ENCODE measurements at places on chromosomes 2 and 18.

- no peak for DNase-seq
Observed at GRCh38 chr2:189037518-189037917, 63.3 kb downstream of the COL3A1 start.

- no peak for DNase-seq
Observed at GRCh38 chr2:209868271-209868994, 96.8 kb downstream of the UNC80 start.

GRCh38 chr18:44411976-44412375 is 268.7 kb upstream of the SETBP1 start:
- no peak for DNase-seq

GRCh38 chr2:37635504-37636380 is 35.7 kb downstream of the CDC42EP3 start:
- no peak for DNase-seq

DNA sequence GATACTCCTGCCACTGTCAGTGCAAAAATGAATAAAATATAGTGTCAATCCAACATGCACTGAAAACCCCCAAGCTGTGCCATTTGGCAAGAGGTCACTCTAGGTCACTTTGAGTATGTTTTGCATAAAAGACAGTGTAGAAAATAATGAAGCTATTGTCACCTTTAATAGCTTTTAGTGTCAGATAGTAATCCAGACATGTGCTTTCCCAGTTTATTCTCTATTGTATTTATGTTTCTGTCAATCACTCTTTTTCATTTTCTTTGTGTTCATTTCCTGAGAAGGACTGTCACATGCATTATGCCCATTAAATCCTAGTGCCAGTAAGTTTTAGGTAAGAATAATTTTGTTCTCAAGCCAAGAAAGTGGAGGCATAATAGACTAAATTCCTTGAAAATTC is 1073.9 kb upstream of the CDH2 start:
- no peak for DNase-seq

- no peak for DNase-seq
Observed at GRCh38 chr2:46448111-46448510, 31.3 kb upstream of the TMEM247 start.

GRCh38 chr18:40608226-40608625 is 1346.8 kb upstream of the PIK3C3 start:
- no peak for DNase-seq

DNA sequence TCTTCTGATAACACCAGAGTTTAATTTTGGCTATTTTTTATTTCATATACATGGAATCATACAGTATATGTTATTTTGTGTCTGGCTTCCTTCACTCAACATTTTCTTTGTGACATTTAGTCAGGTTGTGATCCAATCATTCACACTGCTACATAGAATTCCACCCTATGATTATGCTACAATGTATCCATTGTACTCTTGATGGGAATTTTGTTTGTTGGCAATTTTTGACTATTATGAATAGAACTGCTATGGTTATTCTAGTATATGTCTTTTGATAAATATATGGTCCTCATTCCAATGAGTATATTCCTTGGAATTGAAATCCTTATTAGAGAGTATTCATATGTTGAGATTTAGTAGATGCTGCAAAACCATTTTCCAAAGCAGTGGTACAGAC is 936.4 kb upstream of the CHAC2 start:
- DNase-seq: no peak

DNA sequence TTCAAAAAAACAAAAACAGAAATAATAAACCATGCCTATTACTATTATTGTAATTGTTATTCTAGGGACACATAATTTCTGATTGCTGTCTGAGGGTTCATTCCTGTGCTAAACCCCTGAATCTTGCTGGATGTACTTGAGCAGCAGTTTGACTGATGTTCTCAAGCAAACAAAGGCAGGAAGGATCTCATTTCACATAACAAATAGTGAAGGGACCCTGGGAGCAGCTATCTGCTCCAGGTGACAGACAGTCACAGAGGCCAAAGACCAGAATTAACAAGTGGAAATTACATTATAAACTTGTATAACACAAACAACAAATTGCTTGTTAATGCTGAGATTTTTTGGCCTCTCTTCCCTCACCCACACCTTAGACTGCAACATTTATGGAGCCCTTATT is 284.2 kb downstream of the THSD7B start:
- DNase-seq: no peak

- DNase-seq: no peak
Observed at GRCh38 chr2:168138374-168138773, 109.0 kb downstream of the STK39 start.

DNA sequence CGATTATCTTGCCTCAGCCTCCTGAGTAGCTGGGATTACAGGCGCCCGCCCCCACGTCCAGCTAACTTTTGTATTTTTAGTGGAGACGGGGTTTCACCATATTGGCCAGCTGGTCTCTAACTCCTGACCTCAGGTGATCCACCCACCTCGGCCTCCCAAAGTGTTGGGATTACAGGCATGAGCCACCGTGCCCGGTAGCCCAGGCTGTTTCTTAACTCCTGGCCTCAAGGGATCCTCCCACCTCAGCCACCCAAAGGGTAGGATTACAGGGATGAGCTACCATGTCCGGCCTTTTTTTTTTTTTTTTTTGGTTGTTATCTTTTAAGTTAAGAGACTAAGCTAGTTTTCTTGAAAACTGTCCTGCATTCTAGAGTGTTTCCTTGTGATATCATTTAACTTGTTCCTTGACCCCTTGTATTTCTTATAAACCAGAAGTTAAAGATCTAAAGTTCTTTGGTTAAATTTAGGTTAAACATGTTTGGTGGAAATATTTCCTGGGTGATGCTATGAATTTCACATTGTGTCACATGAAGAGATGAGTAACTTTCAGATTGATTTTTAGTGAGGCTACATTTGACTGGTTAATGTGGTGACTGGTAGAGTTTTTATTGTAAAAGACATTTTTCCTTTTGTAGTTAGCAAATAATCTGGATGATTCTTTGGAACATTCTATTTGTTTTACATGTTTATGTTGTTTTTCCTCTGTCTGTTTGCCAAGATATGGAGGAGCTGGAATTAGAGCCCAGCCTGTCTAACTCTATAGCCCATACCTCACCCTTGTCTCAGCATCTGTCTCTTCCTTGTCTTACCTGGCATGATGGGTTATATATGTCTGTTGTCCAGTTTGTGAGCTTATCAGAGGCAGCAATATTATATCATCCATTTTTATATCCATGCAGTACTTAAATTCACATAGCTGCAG is 5.2 kb downstream of the NCAPH start:
- DNase-seq: no peak

DNA sequence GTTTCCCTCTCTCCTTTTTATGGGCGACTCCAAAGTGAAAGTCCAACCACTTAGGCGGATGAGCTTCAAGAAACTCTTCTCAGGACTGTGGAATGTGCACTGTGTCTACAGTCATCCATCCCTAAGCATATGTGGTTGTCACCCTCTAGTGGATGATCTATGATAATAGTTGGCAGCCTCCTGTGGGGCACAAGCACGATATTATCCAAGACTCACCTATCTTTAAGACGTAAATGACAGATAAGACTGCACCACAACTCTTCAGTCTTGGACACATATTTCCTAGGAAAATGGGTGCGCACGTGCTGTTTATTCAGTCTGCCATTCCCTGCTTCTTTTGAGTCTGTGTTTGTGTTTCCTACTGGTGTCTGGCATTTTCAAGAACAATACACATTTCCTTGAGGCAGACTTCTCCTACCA is 145.5 kb upstream of the CTAGE1 start:
- peak; percentile 38 for DNase-seq

GRCh38 chr2:163541943-163542342 is 193.9 kb downstream of the FIGN start:
- no peak for DNase-seq

DNA sequence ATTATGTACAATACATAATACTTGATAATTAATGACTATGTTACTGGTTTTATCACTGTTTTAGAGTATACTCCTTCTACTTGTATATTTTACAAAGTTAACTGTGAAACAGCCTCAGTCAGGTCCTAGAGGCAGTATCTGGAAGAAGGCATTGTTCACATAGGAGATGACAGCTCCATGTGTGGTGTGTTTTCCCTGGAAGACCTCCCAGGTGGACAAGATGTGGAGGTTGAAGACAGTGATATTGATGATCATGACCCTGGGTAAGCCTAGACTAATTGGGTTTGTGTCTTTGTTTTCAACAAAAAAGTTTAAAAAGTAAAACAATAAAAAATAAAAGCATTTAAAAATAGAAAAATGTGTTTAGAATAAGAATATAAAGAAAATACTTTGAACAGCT is 96.4 kb downstream of the TRIB2 start:
- DNase-seq: no peak

GRCh38 chr2:237490009-237490711 is 3.1 kb downstream of the MLPH start:
- no peak for DNase-seq

- DNase-seq: no peak
Observed at GRCh38 chr18:3814816-3815215, 364.8 kb downstream of the TGIF1 start.

GRCh38 chr2:237806334-237806733 is 7.8 kb downstream of the RBM44 start:
- no peak for DNase-seq

GRCh38 chr18:23460285-23461273 is 7.5 kb downstream of the RIOK3 start:
- no peak for DNase-seq

DNA sequence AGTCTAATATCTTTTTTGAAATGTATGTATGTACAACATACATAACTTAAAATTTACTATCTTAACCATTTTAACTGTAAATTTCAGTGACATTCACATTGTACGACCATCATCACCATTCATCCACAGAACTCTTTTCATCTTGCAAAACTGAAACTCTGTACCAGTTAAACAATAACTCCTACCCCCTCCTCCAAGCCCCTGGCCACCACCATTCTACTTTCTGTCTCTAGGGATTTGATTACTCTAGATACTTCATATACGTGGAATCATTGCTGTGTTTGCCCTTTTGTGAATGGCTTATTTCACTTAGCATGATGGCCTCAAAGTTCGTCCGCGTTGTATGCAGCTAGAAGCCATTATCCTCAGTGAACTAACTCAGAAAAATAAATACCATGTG is 217.0 kb downstream of the METTL4 start:
- no peak for DNase-seq

DNA sequence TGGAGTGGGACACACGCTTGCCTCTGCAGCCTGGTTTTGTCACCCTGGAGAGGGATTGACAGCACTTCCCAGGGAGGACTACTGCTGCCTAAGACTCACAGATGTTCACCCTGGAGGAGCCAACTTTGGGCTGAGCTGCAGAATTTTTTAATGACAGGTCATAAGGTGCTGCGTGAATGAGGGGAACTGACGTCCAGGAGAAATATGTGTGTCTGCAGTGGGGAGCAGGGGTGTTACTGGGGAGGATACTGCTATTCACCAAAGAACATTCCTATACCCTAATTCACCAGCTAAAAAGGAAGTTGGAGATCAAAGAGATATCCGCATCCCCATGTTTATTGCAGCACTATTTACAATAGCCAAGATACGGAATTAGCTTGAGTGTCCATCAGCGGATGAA is 144.4 kb downstream of the MGAT5 start:
- no peak for DNase-seq

DNA sequence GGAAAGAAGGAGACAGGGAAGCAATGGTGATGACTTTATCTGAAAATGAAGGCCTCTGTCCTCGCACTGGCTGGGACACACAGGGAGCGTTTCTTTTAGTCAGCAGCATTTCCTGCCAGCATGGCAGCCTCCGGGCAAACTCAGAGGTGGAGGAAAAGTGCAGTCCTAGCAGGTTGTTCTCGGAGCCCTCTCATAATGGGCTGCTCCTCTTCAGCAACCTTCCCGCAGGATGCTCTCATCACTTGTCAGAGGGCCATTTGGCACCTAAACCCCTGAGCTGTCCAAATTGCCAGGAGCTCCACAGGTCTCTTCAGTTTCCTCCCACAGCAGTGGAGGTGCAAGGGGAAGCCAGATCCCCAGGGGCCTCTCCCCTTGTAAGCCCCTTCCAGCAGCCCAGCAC is 6.2 kb downstream of the STK39 start:
- peak; percentile 5 for DNase-seq

- DNase-seq: no peak
Observed at GRCh38 chr18:34397286-34397896, 172.7 kb upstream of the NOL4 start.

GRCh38 chr2:240166191-240166590 is 25.7 kb upstream of the OTOS start:
- no peak for DNase-seq

- no peak for DNase-seq
Observed at GRCh38 chr2:8133363-8133762, 548.5 kb upstream of the ID2 start.

DNA sequence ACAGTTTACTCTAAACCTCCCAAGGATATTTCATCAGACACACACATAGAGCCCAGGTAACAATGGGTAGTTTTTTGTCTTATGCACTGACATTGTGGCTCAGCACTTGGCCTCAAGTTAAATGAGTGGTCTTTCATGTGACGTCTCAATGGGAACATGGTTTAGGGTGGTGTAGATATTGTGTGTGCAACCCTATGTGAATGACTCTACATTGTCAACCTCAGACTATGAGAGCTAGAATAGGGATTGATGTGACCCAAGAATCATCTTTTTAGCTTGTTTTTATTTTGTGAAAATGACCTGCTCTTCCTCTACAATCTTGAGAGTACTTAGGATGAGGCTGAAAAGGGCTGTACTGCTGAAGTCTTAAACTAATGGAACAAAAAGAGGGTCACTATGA is 86.2 kb downstream of the SCN1A start:
- DNase-seq: no peak

DNA sequence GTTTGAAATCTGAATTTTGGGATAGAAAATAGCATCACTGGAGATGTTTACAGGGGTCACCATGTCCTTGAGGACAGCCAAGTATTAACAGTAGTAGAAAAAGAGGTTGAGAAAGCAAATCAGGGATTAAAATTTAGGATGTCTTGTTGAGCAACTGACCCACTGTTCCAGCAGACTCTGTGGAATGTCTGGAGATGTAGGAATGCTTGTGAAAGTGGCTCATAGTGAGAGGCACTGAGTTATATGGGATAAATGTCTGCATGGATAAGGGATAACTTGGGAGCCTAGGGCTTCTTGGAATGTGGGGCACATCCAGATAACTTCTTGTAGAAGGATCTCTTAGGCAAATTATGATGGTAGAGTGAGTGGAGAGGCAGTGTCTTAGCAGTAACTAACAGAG is 495.0 kb downstream of the TMX3 start:
- DNase-seq: no peak

DNA sequence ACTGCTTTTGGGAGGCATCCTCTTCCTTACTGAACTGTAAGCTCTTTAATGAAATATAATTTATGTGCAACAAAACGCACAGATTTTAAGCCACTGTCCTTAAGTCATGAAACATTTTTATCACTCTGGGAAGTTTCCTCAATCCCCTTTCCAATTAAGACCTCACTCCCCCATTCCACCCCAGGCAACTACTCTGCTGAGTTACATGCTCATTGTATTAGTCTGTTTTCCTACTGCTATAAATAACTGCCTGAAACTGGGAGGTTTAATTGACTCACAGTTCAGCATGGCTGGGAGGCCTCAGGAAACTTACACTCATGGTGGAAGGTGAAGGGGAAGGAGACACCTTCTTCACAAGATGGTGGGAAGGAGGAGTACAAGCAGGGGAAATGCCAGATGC is 46.5 kb upstream of the KCNE4 start:
- DNase-seq: no peak

Data from NCI-H1092 treated with DMSO at 0.1 percent for 48 hours (cell line).